ENCODE measurements at places on chromosomes 12 and 14. TPM values are rescaled to one million over a fixed set of nuclear protein-coding genes. Genes with fewer than 3 reads are reported as not detected.

GRCh38 chr12:46464863-46465262 is 92.3 kb upstream of the SLC38A2 start:
- no peak for DNase-seq
- no peak overlapping the region for H3K4me3 ChIP-seq
- no peaks in the 10 kb centered on the region for H3K36me3 ChIP-seq
- H3K4me1 ChIP-seq, result peaks cover 27% of the 10 kb centered on the region
- no peak overlapping the region for H3K27ac ChIP-seq
- no peaks in the 10 kb centered on the region for H3K27me3 ChIP-seq

DNA sequence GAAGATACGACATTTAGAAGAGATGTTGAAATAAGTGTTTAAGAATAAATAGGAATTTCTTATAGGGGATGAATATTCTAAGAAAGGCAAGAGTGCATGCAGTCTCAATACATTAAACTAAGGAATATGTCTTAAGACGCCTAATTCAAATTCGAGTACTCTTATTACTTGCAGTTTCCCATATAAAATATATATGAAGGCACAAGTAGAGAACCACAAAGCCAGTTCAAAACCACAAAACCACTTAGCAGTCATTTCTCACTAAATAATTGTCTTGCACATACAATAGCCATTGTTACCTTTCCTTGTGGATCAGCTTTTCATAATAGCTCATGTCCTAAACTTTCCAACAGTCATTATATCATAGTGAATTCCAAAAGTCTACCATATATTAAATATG is 91.0 kb upstream of the MON2 start:
- no peak overlapping the region for H3K4me3 ChIP-seq
- H3K27me3 ChIP-seq, result no peaks in the 10 kb centered on the region
- DNase-seq, result no peak

- no peaks in the 10 kb centered on the region for H3K4me1 ChIP-seq
- H3K27me3 ChIP-seq, result no peaks in the 10 kb centered on the region
- DNase-seq, result no peak
- H3K27ac ChIP-seq, result no peak overlapping the region
- H3K4me3 ChIP-seq, result no peak overlapping the region
Measured at GRCh38 chr14:104780513-104781030, 15.0 kb downstream of the AKT1 start.

DNA sequence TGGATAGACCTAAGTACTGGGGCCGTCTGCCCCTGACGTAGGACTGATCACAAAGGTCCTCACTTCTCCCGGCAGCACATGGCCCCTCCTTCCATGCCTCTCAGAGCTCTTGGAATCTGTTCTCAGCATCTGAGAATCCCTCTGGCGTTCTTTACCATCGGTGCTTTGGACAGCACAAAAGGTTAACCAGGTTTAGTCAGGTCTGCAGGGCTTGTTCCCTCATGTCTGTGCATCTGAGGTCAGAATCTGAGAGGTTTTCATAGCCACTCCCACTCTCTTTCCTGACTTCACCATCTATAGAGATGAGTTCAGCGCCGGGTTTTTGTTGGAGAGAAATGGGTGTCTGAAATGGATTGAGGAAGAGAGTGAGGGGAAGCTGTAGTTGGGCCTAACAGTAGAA is 130.0 kb upstream of the ARHGAP5 start:
- no peak overlapping the region for H3K27ac ChIP-seq
- no peaks in the 10 kb centered on the region for H3K36me3 ChIP-seq
- H3K4me3 ChIP-seq, result no peak overlapping the region

DNA sequence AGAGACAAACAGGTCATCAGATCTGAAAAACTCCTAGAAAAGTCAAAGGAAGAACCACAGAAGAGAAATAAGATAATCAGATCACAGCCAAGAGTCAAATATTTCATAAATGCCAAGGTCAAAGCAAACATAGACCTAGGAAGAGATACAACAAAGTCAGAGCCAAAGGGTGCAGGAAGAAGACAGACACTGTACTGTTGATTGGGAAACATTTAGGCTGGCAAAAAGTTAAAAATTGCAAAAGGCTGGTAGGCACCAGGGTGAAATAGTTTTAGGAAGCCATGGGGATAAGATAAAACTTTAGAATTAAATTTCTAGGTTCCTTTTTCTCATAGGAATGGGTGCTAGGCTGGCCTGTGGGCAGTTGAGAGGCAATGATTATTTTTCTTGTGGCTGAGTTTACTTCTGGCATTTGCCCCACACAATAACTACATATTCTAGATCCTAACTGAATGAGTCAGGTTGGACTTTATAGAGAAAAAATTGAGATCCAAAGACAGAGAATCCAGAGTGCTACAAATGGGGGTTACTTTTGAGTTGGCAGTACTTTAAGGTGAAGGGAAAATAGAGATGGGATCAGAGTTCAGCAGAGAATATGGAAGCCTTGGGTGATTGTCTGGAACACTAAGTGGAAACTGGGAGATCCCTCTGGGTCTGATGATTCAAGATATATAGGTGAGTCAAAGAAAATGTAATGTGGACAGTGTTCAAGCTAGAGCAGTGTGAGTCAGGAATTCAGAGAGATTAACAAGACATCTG is 215.5 kb downstream of the C12orf50 start:
- H3K4me1 ChIP-seq, result no peaks in the 10 kb centered on the region
- DNase-seq, result no peak
- H3K27me3 ChIP-seq, result no peaks in the 10 kb centered on the region
- H3K27ac ChIP-seq, result peak overlapping the region; percentile 28
- no peaks in the 10 kb centered on the region for H3K36me3 ChIP-seq

Gene STAC3
- 0.80 TPM for total RNA-seq

Gene ADAMTS20
- total RNA-seq, result not detected

Gene INHBC
- total RNA-seq, result not detected

Gene TOMM20L
- not detected for total RNA-seq

GRCh38 chr14:105062048-105062433 is 3.2 kb downstream of the GPR132 start:
- DNase-seq, result no peak
- no peak overlapping the region for H3K4me3 ChIP-seq
- no peaks in the 10 kb centered on the region for H3K27me3 ChIP-seq
- peaks cover 41% of the 10 kb centered on the region for H3K4me1 ChIP-seq

Measured in esophagus muscularis mucosa (tissue), 4 donors.